ENCODE measurements at places on chromosomes 3 and 15.

DNA sequence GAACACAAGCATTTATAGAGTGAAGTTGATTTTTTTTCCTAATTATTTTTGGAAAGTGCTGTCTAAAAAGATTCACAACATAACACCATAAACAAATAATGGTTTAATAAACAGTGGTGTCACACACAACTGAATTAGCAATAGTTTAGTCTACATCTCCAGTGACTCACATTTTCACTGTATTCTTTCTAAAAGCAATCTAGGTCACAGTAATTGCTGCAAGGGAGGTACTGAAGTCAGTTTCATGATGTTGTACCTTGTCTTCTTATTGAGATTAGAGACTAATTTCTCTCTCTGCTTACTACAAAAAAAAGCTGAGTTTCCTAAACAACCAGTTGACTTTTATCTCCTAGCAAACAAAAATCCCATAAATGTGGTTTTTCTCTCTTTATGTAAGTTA, 29.6 kb downstream of the PLSCR4 start:
- DNase-seq, result no peak

GRCh38 chr15:90042356-90042755, 41.2 kb downstream of the ZNF710 start:
- DNase-seq, result no peak

GRCh38 chr3:123424999-123425712, 23.7 kb downstream of the ADCY5 start:
- no peak for DNase-seq

DNA sequence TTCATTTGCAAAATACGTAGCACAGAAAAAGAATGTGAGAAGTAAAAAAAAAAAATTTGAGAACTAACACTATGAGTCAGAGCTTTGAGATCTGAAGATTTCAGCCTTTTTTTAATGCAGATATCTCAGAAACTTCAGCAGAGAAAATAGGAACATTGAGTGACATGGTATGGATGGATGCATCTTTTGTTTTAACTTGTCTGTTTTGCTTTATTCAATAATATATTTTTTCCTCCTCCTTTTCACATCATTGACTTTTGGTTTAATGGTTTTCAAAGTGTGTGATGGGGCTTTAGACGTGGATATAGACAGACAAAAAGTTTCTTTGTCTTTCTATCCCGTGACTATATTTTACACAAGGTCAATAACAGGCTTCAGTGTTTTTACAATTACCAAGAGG, 426.7 kb upstream of the FRG2C start:
- no peak for DNase-seq

GRCh38 chr3:122508135-122508914, 6.4 kb downstream of the KPNA1 start:
- no peak for DNase-seq
